Pancreas (tissue), 10 donors: ENCODE measurements at places on chromosomes 16 and 17. TPM values are rescaled to one million over a fixed set of nuclear protein-coding genes. Genes with fewer than 3 reads are reported as not detected.

Gene FZD2
- 0.83 TPM for total RNA-seq

DNA sequence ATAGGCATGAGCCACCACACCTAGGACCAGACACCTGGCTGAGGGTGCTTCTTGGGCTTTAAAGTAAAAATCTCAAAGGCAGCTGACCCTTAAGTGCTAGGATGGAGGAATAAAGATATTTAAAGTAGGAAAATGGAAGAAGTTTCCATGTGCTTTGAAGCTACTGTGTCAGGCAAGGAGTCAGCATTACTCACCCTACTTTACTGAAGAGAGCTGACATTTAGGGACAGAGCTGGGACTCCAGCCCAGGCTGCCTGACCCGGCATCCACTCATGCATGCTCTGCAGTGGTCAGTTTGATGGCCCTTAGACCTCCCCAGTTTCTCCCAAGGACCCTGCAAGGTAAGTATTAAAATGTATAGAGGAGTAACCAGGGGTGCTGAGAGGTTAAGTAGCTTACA, 124.7 kb upstream of the PLCG2 start:
- H3K36me3 ChIP-seq, result no peaks in the 10 kb centered on the region
- no peaks in the 10 kb centered on the region for H3K27me3 ChIP-seq
- no peak for DNase-seq

GRCh38 chr16:69526831-69527655, 38.7 kb upstream of the NFAT5 start:
- H3K27me3 ChIP-seq, result no peaks in the 10 kb centered on the region
- H3K36me3 ChIP-seq, result no peaks in the 10 kb centered on the region
- no peak for DNase-seq
- no peaks in the 10 kb centered on the region for H3K4me1 ChIP-seq

GRCh38 chr16:6929868-6930267, 402.8 kb upstream of the RBFOX1 start:
- no peak for DNase-seq
- no peaks in the 10 kb centered on the region for H3K36me3 ChIP-seq
- no peak overlapping the region for H3K27ac ChIP-seq
- no peaks in the 10 kb centered on the region for H3K27me3 ChIP-seq
- no peak overlapping the region for H3K4me3 ChIP-seq

DNA sequence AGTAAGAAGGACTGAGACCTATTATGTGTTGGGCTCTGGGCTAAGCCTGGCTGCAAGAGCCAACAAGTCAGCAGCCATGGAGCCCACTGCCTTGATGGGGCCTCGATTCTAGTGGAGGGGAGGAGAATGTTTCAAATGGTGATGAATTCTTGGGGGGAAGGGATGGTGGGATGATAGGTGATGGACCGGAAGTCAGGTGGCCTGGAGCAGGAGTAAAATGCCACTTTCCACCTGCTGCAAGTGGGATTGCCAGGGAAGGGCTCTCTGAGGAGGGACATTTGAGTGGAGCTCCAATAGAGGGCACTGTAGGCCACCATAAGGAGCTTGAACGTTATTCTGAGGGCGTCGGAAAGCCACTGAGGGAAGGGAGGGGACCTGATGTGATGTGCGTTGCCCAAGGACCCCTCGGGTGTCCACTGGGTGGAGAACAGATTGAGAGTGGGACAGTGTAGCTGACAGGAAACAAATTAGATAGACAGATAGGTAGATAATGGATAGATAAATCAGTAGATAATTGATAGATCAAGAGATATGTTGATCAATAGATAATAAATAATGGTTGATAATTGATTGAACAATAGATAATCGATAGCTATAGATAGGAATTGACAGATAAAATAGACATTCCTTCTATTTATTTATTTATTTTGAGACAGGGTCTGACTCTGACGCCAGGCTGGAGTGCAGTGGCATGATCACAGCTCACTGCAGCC, 18.2 kb upstream of the NXPH3 start:
- H3K36me3 ChIP-seq, result no peaks in the 10 kb centered on the region
- no peaks in the 10 kb centered on the region for H3K27me3 ChIP-seq
- H3K4me1 ChIP-seq, result no peaks in the 10 kb centered on the region
- no peak for DNase-seq
- no peak overlapping the region for H3K27ac ChIP-seq

Gene KRTAP4-3
- not detected for total RNA-seq
